Progenitor cell of endocrine pancreas (in vitro differentiated cells): ENCODE measurements at places on chromosomes 2 and 18.

DNA sequence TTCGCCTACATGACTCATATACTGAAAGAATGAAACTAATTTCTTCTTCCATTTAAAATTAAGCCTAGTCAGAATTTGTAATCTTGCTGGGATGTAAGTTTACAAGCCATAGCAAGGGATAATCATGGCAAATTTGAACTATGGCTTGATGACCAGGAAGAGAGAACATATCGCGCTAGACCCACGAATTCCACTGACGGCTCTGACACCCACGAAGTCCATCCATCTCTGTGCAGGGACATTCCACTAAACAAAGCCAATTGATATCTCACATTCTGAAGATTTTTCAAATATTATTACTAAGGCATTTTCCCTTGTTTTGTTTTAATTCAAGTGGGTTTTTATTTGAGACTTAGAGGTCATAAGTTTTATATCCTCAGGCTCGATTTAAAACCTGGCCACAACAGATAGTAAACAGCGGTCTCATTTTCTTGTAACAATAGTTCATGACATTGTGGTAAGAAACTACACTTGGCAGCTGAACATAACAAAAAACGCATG, 113.0 kb downstream of the QPCT start:
- no peak for DNase-seq

GRCh38 chr2:217206016-217206725, 346.3 kb upstream of the TNP1 start:
- no peak for DNase-seq

DNA sequence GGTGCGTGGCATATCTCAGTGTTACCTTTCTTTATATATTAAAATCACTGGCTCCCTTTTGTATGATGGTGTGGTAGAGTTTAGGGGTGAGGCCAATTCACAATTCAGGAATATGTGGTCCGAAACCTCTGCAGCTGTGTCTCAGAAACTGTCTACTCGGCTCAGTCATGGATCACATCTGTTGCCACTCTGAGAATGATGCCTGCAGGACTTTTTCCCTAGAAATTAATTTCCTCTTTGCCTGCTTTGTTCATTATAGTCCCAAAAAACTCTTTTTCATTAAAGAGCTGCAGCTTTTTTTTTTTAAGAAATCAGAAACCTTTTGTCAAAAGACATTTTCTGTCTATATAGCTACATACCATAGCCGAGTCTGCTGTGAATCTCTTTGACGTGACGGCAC, 104.9 kb upstream of the NFATC1 start:
- no peak for DNase-seq

GRCh38 chr18:49585781-49586663, 24.2 kb downstream of the LIPG start:
- no peak for DNase-seq

GRCh38 chr2:26477911-26478253, at the start of gene OTOF:
OTOF (minus strand) TSS chr2:26478124.
- no peak for DNase-seq
